HT-29 (cell line): ENCODE measurements at places on chromosomes 3 and 15.

DNA sequence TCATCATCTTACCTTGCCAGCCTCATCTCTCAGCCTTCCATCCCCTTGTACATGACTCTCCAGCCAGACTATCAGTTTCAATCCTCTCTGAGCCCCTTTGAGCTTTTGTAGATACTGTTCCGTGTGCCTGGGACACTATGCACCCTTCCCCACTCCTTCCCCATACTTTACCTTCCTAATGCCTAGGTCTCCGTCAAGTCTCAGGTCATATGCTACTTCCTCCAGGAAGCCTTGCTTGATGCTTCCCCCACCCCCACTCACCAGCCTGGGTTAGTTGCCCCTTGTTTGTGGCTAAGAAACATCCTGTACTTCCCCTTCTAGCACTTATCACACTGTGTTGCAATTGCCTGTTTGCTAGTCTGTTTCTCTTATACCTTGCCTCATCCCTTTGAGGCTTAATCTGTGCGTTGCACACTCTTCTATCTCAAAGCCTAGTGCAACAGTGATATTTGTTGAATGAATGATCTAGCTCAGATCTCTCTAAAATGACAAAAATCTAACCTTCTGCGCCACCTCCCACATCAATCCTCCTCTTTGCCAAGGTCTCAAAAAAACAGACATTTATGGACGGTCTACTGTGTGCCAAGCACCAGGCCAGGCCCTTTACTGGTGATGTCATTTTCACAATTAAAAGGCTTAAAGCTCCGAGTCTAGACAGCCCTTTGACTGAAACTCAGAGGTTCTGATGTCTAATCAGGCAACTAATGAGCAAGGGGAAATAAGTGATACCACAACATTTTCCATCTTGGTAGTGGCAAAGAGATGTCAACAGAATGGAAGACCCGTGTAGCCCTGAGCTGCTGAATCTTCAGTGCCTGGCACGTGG, 6.5 kb upstream of the USP3 start:
- DNase-seq = no peak

- DNase-seq = no peak
Observed at GRCh38 chr15:38040615-38041014, 106.2 kb downstream of the TMCO5A start.

GRCh38 chr3:51163051-51163450, 222.0 kb upstream of the MANF start:
- no peak for DNase-seq

- no peak for DNase-seq
Observed at GRCh38 chr3:63824309-63824708, 5.2 kb downstream of the C3orf49 start.

GRCh38 chr3:50270422-50271224, 1.7 kb downstream of the SEMA3B start:
- DNase-seq = no peak

- DNase-seq = no peak
Observed at GRCh38 chr15:100464888-100465287, 63.9 kb downstream of the CERS3 start.

GRCh38 chr3:108137460-108137814, 46.6 kb upstream of the CD47 start:
- DNase-seq = no peak

DNA sequence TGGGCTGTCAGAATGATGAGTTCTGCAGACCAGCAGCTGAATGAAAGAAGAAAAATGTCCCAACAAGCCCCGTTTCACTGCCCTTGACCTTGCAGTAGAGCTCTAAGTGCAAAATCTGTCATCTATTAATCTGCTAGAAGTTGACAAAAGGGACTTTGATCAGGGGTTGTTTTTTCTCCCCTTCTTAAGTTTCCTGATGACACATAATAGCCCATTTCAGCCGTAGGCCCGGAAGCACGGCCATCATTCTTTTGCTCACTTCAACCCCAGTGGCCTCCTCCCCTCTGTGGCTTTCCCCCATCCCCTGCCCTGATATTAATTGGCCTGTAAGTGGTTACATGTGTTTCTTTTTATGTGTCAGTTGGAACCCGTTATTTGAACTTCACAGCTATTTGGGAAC, 298.9 kb downstream of the RPLP1 start:
- no peak for DNase-seq

DNA sequence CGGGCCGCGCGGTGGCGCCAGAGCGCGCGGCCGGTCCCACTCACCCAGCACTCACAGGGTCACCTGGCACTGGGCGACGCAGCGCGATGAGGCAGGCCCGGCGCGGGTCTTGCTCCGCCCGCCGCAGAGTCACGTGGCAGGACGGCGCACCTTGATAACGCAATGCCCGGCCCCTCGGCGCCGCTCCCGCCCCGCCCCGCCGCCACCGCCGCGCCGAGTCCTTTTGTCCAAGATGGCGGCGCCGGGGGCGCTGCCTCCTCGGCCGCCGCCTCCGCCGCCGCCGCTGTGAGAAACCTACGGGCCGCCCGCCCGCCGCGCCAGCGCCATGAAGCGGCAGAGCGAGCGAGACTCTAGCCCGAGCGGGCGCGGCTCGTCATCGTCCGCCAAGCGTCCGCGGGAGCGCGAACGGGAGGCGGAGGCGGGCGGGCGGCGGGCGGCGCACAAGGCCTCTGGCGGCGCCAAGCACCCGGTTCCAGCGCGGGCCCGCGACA, at the start of gene RBM15B:
Gene RBM15B, plus strand, starts transcription at position 211 of the 491 bp plus-strand sequence. Its CDS starts 115 bp downstream, at position 326.
- DNase-seq = peak; percentile 92

- DNase-seq = no peak
Observed at GRCh38 chr3:50473768-50474167, 29.7 kb downstream of the CACNA2D2 start.

GRCh38 chr3:191316876-191317603, 12.2 kb upstream of the CCDC50 start:
- DNase-seq = no peak

DNA sequence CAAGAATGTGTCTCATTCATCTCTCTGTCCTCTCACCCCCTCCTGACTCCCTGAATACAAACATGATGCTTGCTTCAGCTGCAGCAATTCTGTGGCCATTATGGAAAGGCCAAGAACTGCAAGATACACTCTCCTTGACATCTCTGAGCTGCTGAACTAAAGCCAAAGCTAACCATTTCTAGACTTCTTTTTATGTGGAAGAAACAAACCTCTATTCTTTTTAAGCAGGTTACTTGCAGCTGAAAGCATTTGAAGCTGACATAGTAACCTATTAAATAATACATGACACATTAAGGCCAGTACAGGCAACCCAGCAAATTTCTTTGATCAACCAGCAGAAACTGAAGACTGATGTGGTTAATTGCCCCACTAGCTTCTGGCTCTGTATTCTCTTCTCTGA, 17.5 kb downstream of the FHIT start:
- no peak for DNase-seq

DNA sequence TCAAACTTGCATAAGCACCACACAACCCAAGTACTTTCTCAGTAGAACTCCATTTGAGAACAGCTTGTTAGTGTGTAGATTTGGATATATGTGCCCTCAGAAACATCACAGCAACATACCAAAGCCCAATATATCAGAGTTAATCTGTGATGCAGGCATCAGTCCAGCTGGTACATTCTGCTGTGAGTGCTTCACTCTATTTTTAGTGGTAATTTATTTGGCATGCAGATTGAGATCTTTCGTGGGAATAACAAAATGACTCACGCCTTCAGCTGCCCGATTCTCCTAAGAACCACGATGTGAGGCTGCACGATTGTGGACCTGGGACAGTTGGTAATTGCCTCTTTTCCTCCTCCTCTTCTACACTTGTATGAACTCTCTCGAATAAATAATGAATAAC, 730.7 kb downstream of the SQOR start:
- DNase-seq = no peak

DNA sequence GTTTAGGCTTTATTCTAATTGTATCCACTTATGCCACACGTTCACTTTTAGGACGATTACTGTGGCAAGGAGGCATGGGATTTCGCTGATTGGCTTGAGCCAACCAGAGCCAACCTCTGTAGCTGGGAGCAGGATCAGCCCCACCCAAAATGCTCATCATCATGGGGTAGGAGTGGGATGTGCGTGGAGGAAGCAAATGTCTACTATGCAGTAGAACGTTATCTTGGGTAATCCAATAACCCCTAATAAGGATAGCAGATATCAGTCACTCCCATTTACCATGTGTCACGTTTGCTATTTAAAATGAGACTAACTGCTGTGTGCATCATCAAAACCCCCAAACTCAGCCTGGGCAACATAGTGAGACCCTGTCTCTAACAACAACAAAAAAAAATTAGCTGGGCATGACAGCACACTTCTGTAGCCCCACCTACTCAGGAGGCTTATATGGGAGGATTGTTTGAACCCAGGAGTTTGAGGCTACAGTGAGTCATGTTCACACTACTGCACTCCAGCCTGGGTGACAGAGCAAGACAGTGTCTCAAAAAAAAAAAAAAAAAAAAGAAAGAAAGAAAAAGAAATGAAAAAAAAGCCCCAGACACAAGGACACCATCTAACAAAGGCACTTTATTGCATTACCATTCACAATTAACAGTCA, 17.8 kb upstream of the ITGB5 start:
- no peak for DNase-seq

- peak; percentile 80 for DNase-seq
Observed at GRCh38 chr15:42137461-42138261, 18.8 kb downstream of the PLA2G4F start.

DNA sequence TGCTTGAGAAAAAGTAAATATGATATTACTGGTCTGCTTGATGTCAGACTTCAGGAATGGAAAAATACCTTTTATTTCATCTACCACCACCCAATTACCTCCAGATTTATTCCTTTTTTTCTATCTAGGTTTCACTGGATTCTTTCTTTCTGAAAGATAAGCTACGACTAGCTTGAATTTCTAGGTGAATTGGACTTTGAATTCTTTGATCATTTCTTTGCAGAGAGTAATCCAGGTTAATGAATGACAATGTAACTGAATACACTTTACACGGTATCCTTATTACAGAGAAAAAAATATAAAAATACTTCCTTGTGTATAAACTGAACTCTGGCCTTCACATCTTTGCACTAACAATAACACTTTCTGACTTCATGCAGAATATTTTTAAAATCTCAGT, 59.5 kb upstream of the TRPC1 start:
- peak; percentile 71 for DNase-seq

- peak; percentile 53 for DNase-seq
Observed at GRCh38 chr15:51536965-51537574, 85.5 kb downstream of the DMXL2 start.

GRCh38 chr15:54388746-54389145, 410.5 kb downstream of the UNC13C start:
- DNase-seq = no peak

- no peak for DNase-seq
Observed at GRCh38 chr3:103512595-103512994, 1077.8 kb downstream of the ZPLD1 start.

DNA sequence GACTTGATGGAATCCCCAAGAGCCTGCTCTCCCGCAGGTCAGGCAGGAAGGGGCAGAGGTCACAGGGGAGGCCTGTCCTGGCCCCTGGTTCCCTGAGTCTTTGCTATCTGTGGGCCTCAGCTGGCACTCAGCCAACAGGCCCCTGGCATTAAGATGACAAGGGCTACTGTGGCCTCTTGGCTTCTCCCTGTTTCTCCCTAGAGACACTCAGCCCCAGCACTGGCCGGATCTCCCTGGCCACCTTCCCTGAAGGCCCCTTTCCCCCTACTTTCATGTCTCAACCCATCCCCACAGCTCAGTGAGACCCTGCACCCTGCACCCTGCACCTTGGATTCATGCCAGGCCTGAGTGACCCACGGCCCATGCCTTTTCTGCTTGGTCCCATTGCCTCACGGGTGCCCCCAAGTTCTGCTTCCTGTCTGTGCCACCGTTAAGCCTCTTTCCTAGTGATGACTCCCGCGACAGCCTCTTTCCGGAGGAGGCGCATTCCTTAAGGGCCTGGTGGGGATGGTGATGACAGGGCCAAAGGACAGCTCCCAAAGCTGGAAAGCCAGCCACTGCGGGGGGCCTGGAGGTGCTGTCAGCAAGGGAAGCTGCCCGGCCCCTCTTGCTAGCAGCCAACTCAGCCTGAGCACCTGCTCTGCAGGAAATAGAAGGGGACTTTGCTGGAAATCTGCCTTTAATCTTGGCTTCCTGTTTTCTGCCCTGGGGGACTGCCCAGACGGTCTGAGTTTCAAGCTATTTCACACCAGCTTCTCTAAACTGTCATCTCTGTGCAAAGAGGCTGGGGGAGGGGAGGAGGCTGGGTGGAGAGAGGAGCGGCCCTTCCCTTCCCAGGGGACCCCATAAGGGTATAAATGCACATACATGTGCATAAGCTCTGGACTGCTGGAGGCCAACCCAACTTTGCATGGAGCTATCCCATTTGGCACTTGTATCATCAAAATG, 4.8 kb upstream of the CSK start:
- DNase-seq = no peak

- DNase-seq = no peak
Observed at GRCh38 chr15:54577476-54578250, 599.4 kb downstream of the UNC13C start.

DNA sequence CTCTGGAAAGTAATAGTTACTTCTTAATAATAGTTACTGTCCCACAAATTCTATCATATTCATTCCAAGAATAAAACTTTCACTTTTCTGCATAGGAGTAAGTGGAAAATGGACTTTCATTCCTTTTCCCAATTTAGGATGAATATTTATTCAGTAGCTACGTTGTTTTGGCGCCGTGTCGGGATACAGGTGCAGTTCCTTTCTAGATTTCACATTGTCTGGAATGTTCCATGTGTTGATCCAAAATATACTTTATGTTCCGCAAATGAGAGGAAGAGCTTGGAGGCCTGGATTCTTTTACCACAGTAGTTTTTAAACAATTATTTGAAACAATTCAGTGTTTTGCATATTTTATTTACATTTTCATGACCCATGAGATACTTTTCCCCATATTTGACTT, 22.8 kb upstream of the PPARG start:
- DNase-seq = no peak

GRCh38 chr15:90015749-90016148, 14.6 kb downstream of the ZNF710 start:
- no peak for DNase-seq

GRCh38 chr3:7843441-7843840, 658.2 kb upstream of the LMCD1 start:
- no peak for DNase-seq

DNA sequence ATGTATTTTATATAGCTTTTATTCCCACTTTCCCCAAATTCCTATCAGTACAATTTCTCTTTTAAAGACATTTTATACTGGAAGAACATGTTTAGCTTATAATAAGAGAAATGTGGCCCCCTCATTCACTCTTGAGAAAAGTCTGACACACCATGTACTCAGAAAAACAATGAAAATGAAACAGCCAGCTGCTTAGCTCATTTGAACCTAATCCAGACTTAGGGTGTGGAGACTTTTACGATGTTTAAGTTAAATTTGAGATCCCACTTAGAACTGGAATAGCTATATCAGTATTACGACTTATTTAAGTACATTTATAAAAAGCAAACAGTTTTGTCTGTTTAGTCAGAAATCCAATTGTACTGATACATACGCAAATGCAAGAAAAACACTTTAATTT, 252.3 kb upstream of the ARRDC4 start:
- DNase-seq = no peak

DNA sequence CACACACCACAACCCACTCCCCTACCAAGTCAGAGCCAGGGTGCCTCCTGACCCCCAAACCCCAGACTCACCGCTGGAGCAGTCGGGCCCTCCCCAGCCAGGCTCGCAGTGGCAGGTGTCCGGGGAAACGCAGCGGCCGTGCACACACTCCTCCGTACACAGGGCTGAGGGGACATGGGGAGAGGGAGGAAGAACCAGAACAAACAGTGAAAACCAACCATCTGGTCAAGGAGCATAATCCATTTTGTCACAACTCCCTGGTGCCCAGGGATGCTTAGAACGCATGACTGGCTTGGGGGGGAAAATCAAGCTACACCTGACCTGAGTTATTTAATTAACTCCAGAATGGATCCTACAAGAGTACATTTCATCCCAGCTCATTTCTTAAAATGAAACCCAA, 159.2 kb downstream of the MEGF11 start:
- no peak for DNase-seq

- DNase-seq = no peak
Observed at GRCh38 chr3:5321666-5322340, 134.3 kb downstream of the EDEM1 start.
